ENCODE measurements at places on chromosomes 3 and 15.

DNA sequence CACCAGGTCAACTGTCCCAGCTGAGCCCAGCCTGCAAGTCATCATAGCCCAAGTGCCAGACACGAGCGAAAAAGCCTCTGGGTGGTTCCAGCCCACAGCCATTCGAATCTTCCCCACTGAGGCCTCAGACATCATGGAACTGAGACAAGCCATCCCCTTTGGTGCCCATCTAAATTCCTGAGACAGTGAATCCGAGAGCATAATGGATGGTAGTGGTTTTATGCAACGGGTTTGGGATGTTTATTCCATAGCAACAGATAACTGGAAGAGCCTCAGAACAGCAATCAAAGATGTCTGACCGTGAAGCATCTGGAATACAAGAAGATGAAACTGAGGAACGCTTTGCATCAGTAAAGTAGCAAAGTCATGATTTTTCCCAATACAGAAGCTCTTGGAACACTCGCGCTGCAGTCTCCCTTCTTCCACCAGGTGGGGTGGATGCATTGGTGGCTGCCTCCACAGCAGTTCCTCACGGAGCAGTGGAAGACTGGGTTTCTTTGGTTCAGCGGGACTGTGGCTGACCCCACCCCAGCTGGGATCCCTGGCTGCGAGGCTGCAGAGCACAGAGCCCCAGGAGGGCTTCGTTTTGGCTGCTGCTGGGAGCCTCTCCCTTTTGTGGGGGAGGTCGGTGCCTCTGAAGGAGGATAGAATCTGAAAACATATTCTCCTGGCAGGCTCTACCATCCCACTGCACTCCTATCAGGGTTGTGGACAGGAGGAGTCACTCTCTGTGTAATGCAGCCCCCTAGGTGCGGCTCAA is 26.4 kb upstream of the PDE8A start:
- peak; percentile 80 for DNase-seq

GRCh38 chr3:115551016-115551415 is 72.3 kb upstream of the GAP43 start:
- DNase-seq, result peak; percentile 12

GRCh38 chr3:43247561-43248184 is 38.7 kb upstream of the SNRK start:
- DNase-seq, result no peak

DNA sequence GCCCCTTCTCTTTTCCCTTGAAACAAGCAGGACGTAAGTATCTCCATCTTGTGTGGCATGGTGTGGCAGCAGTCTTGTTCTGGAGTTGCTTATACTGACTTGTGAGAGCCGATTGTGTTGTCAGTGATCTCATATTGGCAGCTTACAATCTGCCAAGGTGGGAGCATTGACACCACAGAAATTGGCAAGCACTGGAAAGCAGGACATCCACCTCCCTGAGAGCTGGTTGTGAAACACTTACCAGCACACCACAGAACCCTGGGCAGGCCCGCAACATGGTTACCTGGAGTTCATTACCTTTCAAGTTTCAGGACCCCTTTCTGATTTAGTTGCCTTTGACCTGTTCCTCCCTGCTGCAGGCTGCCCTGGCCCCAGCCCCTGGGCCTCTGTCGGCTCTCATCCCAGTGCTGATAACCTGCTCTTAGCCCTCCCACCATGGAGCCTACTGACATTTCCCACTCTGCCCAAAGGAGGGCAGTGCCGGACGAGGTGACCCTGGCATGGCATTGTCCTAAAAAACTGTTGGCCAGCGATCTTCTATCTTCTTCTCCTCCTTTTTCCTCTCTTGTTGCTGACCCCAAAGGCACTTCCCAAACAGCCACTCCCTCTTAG is 10.6 kb upstream of the ATP2B2 start:
- DNase-seq, result no peak

GRCh38 chr3:194244167-194244566 is 107.0 kb downstream of the CPN2 start:
- DNase-seq, result no peak

GRCh38 chr3:147816752-147817151 is 407.6 kb downstream of the ZIC1 start:
- DNase-seq, result peak; percentile 7

DNA sequence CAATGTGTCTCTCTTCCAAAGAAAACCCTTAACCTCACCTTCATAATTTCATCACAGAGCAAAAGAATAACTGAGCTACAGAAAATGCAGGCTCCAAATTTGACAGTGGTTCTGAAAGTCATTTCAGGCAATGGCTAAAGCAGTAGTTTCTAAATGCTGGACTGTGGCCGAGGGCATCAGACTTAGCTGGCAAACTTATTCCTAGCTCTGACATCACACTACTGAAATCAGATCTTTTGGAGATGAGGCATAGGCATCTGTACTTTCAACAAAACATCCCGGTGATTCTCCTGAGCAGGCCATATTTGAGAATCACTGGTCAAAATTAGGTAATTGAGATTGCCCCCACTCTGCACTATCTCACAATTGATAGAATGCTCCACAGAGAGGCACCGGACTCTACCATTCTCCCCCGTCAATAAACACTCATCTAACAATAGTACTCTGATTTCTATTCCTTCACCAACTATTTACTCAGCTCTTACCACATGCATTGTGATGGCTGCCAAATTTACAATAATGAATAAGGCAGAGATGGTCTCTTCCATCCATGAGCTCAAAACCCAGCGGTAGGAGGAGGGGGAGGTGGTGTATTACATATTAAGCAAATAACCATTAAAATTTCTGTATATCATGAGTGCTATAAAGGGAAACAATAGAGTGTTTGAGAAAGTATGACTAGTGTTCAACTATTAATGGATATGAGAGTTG is 57.3 kb upstream of the SPRED1 start:
- DNase-seq, result no peak

GRCh38 chr3:100184948-100185570 is 70.8 kb upstream of the FILIP1L start:
- DNase-seq, result peak; percentile 74

DNA sequence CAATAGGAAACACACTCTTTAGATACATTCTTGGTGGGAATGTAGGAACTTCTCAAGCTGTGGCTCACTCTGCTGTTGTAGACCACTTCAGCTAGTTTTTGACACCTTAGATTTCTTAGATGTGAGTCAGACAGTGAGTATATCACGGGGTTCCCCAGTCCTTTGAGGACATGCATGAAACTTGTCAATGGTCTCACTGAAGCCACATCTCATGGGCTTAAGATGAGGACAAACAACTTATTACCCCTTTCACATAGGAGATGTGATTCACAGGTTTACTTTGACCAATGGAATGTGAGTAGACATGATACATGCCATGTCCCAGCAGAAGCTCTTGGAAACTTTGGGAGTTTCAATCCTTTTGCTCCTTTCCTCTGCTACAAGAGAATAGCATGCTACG is 325.5 kb downstream of the CHST2 start:
- no peak for DNase-seq

GRCh38 chr15:41994772-41995475 is 22.6 kb upstream of the EHD4 start:
- no peak for DNase-seq

- DNase-seq, result no peak
Measured at GRCh38 chr3:59886790-59887189, 837.0 kb upstream of the CFAP20DC start.

DNA sequence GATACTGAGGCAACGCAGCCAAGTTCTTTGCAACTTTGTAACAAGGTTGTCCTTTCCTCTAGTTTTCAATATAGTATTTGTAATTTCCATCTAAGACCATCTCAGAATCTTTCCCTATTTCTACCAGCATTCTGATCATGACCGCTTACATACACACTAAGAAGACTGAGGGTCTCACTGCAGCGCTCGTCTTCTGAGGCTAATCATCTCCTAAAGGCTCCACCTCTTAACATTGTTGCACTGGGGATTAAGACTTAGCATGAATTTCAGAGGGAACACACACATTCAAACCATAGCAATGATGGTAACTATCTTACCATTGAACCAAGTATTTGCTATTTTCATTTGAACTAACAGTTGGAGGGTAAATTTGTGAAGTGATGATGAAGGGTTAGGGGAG is 463.3 kb upstream of the CCDC54 start:
- no peak for DNase-seq

DNA sequence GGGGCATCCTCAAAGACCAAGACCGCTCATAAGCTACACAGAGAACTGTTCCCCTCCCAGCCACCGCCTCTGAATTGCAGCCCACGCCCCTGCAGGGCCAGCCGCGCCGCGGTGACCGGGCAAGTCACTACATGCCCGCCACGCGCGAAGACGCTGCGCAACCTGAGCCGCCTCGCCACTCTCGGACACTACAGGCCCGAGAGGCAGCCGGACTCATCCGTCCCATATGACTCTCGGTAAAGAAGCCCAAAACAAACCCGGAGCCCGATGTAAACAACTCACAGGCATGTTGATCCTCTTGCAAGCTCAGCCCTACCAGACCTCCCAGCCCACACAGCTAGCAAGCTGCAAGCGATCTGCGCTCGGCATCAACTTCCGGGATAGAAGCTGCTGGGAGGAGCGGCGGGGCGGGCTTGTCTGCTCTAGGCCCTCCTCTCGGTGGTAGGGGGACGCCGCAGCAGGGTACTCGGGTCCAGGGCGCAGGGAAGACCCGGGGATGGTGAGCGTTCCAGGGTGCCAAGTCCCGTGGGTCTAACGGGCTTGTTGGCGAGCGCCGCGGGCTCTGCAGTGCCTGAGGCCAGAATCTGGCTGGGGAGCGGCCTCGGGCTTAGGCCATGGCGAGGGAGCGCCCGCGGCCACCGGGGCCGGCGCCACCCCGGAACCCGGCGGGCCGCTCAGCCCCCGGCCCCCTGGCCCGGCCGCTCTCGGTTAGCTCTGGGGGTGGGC is at the start of gene RPS27L:
Gene RPS27L (minus strand): TSS at position 360 of the 726 bp plus-strand sequence. CDS start 72 bp downstream, at position 288.
- peak; percentile 97 for DNase-seq

- DNase-seq, result no peak
Measured at GRCh38 chr15:70156671-70157271, 59.1 kb upstream of the TLE3 start.

- no peak for DNase-seq
Measured at GRCh38 chr3:56796202-56796601, 5.5 kb downstream of the ARHGEF3 start.

DNA sequence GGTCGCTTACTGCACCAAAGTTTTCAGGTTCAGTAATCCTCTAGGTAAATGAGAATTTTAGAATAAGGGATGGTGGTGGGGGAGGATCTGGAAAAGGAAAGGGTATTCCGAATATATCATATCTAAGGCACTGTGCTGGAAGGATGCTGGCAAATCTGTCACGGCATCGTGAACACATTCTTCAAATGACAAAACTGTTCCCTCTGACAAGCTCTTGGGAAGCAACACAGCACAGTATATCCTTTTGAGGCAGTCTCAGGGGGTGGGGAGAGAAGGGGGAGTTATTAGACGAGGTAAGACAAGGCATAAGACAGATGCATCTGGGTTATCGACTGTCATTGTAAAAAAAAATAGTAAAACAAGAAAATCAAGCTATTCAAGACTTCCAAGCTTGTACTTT is 289.6 kb upstream of the LRRN1 start:
- DNase-seq, result no peak

All from NCI-H82 (cell line).